ENCODE measurements at places on chromosomes 6 and 20.

DNA sequence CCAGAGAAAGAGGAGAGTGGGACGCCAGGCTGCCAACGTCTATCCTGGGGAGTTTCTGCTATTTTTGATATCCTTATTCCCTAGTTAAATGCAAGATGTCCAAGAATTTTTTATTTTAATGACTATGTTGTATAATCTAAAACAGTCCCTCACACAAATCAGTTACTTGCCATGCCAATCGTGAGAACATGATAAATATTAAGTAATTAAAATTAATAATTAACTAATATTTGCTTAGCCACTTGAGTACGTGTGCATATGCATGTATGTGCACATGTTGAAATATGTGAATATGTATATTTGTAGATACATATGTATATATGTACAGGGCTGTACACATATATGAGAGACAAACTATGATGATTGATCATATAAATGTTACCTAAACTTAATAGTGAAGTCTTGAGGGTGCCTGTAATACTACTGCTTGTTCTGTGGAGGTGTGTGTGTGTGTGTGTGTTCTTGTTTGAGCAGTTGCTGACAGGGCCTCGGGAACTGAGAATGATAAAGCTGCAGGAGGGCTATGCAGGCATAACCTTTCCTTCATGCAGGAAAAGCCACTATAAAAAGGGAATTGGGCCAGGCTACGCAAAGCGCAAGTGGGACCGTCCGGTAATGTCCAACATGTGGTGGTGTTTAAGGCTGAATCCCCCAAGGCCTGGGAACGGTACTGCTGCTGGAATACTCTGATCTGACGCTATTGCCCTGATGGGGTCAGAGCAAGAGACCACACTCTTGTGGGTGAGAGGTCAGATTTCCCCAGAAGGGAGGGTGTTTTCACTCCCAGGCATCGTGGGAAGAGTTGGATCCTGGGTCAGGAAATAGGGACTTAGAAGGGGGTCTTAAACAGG, 148.3 kb upstream of the TBX18 start:
- no peak for DNase-seq

DNA sequence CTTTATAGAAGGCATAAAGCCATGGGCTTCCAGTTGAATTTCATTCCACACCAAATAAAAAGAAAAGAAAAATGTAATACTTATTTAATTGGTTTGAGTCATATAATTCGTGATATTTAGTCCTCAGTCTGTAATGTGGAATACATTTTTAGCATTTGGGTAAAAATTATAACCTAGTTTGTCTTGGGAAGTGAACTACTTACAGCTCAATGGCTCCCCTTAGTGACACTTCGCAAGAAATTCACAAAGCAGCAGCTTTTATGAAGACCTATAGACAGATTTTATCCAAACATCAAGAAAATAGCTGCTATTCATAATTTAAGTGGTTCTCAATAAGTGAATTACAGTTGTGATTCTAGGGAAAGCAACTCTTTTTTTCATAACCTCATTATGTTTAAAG, 72.1 kb downstream of the RSPO3 start:
- no peak for DNase-seq

GRCh38 chr6:144935661-144936060, 650.5 kb downstream of the UTRN start:
- no peak for DNase-seq

DNA sequence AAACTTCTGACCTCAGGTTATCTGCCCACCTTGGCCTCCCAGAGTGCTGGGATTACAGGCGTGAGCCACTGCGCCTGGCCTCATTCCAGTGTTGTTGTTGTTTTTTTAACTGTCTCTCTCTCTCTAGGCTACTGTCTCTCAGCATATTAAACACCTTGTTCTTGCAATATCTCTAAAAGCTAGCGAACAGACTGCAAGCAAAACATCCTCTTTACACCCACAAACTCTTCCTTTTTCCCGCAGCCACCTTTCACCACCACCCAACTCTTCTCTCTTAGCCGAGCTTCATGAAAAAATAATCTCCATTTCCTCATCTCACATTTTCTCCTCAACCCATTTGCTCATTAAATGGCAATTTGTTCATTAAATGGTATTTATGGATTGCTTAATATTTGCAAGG, 45.5 kb downstream of the SGK1 start:
- DNase-seq, result no peak

DNA sequence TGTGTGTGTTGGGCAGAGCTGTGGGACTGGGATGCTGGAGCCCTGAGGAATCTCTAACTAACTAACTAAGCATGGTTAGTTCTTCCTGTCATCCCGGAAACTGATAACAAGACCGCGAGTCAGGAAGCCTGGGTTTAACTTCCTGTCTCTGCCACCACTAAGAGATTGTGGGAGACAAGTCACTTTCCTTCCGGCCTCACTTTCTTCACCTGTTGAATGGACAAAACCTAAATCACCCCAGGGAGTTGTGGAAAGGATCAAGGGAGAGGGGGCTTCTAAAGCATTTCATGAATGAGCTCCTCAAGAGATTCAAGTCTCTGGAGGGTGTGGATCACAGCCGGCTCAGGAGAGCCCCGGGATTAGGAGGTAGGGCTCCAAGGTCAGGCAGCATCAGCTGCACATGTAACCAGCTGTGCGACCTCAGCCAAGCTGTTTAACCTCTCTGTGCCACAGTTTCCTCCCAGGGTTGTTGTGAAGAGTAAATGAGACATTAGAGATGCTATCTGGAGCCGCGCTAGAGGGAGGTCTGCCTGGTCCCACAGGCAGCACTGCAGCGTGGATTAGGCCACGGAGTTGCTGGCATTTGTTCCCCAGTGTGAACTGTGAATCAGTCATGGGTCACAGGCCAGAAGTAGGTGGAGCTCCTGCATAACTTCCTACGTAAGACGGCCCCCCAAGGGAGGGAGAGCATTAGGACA, 105.1 kb downstream of the TOX2 start:
- no peak for DNase-seq

DNA sequence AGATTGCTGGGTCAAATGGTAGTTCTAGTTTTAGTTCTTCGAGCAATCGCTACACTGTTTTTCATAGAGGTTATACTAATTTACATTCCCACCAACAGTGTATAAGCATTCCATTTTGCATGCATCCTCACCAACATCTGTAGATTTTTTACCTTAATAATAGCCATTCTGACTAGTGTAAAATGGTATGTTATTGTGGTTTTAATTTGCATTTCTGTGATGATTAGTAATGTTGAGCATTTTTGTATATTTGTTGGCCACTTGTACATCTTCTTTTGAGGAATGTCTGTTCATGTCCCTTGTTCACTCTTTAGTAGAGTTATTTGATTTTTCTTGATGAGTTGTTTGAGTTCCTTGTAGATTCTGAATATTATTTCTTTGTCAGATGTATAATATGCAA, 236.2 kb downstream of the GRM1 start:
- no peak for DNase-seq

- DNase-seq, result no peak
Measured at GRCh38 chr6:52424513-52424912, 4.4 kb downstream of the EFHC1 start.

DNA sequence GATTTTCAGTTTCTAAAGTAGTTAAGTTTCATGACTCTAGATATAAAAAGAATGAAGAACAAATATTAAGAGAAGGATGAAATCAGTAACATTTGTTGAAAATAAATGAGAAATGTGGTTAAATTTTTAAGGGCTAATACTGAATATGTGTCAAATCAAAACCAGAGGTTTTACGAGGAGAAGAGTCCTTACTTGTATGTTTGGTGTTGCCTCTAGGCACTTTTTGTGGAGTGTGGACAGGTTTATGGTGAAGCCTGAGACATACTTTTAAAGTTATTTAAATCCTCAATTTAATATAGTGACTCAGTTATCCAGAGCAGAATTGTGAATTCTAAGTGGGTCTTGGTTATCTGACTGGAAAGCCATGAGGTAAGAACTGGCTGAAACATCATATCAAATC, 68.7 kb downstream of the COL19A1 start:
- DNase-seq, result no peak

DNA sequence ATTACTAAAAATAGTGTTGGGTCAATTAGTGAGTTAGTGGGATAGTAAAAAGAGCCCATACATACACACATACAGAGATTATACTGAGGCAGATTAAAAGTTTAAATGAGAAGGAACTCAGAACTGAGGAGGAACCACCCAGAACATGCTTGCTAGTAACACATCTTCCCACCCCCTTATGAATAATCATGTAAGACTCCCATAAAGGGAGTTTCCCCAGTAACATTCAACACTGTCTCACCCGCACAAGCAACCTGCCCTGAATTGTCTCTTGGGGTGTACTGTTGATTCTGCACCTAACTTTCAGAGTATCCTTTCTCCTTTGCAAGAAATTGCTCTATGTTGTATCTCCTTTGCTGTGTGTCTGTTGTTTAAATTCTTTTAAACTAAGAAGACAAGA, 11.1 kb upstream of the HLA-DQB2 start:
- DNase-seq, result no peak

- DNase-seq, result no peak
Measured at GRCh38 chr6:168126566-168127383, 47.8 kb upstream of the FRMD1 start.

DNA sequence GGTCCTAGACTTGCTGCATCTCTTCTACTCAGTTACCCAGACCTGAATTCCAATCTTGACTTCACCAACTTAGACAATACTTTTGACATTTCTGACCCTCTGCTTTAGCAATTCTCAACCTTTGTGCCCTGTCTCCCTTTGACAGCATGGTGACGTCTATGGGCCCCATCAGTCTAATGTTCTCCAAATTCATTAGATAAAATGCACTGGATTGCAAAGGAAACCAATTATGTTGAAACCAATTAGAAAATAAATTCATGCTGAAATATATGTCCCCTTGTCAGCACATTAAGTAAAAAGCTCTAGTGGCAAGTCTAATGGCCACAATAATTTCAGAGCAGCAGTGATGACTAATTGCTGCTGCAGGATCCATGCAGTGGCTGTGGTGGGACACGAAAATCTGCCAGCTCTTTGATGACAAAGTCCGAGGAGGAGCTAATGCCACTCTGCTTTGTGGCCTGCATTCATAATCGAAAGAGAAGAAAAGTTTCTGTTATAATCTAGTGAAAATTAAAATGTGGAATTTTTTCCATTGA, 64.0 kb downstream of the BFSP1 start:
- DNase-seq, result no peak

DNA sequence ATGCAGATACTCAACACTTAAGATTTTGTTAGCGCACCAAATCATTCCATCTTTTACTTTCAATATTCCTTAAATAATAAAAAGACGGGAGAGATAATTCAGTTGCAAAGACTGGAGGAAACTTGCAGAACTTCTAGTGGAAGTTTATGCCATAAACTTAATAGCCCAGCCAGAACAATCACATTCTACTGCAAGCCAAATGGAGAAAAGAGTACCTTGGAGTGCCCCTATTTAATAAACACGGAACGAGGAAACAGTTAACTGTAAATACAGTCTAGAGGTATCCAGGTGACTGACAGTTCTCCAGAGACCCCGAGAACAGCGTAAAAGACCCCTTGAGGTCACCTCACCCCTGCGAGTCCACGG, 635 bp downstream of the SLC35B3 start:
- no peak for DNase-seq

DNA sequence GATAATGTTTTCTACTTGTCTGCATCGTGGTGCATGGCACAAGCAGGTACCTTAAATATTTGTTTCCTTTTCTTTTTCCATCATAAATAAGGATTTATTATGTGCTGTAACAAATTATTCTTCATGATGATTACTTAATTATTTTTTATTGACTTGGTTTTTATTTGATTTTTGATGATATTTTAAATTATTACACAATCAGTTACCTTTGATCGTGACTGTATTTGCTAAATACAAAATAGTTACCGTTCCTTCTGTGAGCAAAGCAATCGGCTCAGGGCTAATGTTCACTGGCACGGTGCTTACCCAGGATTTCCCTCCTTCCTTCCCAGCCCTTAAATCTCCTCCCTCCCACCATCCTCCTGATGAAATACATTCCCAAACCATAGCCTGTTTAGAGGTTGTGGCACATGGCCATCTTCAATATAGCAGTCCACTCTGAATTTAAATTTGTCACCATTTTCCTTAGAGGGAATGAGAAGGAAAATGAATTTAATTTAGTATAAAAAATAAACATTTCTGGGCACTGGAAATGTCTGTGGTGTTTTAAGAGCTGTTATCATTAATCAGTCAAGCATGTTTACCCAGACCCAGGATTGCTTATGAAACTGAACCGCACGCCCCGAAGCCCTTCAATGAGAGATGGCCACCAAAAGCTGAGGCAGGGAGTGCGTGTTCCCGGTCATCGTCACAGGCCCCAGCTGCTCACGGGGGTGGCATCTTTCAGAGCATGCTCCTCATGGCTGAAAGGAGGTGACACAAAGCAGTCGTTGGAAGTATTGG, 23.0 kb upstream of the EXOC2 start:
- no peak for DNase-seq

DNA sequence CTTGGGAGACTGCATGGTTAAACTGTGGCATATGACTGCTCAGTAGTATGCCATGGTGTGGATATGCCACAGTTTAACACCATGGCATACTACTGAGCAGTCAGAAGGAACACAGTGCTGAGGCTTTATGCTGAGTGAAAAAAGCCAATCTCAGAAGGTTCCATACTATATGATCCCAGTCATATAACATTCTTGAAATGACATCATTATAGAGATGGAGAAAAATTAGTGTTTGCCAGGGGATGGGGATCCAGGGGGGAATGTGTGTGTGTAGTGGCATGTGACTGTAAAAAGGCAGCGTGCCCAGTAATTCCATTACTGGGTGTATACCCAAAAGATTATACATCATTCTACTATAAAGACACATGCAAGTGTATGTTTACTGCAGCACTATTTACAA, 85.8 kb downstream of the FOXF2 start:
- no peak for DNase-seq

DNA sequence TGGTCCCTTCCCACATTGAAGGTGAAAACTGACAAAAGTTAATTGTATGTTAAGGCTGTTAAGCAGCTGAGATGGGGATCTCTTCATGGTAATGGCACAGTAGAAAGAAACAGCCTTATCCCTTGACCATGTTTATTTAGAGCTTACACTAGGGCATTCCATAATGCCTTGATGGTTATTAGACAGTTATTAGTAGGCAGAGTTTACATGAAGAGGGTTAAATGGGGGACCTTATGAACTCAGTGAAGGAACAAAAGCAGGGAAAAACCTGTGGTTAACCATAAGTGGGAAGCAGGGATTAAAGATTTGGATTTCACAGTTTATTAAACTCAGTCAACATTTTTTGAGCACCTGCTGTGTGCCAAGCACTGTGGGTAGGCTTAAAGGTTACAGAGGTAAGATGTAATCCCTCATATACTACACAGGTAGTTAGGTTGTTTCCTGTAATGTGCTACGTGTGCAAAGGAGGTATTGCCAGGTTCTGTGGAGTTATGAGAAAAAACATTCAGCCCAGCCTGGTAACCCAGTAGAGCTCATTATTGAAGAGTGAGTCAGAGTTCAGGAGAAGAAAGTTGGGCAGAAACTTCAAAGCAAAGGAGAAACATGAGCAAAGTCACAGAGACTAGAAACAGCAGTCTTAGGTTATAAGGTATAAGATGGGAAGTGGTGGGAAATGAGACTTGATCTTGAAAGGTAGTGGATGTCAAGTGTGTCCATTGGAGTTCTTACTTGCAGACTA, 32.3 kb upstream of the GNRH2 start:
- DNase-seq, result no peak

DNA sequence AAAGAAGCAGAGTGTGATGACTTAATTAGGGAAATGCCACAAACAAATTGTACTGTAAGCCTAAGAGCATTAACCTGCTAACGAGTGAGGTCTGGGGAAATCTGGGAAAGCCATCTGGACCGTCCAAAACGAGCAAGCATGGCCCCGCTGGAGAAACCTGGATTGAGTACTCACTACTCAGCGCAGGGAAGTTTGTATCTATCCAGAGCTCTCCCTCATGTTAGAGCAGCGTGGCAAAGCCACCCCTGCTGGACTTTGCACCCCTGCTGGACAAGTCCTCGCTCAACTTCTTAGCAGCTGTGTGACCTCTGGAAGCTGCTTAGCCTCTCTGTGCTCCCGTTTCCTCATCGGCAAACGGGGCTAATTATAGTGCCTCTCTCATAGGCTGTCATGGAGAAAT, 37.3 kb downstream of the PSMG4 start:
- no peak for DNase-seq

Measured in NCI-H187 treated with DMSO at 0.1 percent for 48 hours (cell line).